ENCODE measurements at places on chromosomes 7 and 10.

DNA sequence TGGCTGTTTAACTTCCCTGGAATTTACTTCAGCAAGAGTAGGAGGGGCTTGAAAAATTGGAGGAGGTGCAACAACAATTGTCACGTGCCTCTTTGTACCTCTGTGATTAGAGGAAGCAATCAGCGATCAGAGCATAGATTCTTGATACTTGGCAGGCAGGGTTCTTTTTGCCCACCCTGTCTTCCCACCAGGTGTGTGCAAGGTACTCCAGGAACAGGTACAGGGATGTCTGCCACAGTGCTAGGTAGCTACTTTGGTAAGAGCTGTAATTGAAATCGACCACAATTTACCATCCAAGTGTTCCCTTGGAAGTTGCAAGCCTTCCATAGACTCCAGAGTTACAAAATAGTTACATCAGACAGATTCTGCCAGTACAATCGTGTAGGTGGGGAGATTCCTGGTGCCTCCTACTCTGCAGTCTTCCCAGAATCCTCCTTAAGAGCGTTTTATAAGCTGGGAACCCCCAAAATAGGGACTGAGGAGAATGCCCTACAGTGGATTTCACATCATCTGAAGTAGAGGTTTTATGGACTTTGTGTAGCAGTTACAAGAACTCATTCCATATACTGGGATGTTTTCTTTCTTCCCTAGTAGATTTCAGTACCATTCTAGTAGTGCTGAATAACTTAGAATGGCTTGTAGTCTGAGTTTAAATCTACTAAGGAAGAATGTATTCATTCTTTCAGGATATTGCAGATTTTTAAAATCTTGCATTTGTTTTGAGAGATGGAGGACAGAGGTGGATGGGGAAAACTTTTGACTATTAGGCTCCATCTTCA is 101.9 kb downstream of the EXOC4 start:
- no peak for DNase-seq

DNA sequence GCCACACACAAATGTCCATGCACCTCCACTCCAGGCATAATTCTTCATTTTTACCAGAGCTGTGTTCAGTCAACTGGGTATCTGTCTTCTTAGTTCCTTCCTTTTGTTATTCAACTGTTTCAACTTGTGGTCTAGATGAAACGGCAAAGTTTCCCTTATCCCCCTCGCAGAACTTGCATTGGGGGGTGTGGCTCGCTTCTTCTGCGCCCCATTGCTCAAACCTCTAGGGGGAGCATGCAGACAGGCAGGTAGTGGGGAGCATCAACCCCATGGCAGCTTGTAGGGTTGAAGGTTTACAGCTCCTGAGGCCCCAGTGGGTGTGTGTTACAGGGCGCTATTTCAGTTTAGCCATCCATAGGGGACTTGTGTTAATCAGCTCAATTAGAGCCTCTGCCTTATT is 38.3 kb upstream of the COBL start:
- no peak for DNase-seq

- no peak for DNase-seq
Observed at GRCh38 chr7:155228894-155229293, 68.8 kb upstream of the INSIG1 start.

DNA sequence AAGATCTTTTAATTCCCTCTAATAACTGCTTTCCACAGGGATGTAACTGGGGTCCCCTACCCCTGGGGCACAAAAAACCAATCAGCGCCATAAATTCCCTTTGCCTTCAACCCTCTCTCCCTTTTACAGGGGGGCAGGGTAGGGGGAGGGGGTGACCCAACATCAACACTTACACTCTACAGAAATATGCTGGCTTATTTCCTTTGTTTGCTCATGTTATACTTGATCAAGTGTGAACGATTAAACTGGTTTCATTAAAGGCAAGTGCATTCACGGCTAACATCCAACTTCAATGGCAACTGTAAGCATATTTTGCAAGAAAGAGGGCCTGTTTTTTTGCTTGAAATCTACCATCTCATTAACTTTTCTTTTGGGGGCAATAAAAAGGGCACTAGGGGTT is 2.9 kb downstream of the CTBP2 start:
- DNase-seq: no peak

DNA sequence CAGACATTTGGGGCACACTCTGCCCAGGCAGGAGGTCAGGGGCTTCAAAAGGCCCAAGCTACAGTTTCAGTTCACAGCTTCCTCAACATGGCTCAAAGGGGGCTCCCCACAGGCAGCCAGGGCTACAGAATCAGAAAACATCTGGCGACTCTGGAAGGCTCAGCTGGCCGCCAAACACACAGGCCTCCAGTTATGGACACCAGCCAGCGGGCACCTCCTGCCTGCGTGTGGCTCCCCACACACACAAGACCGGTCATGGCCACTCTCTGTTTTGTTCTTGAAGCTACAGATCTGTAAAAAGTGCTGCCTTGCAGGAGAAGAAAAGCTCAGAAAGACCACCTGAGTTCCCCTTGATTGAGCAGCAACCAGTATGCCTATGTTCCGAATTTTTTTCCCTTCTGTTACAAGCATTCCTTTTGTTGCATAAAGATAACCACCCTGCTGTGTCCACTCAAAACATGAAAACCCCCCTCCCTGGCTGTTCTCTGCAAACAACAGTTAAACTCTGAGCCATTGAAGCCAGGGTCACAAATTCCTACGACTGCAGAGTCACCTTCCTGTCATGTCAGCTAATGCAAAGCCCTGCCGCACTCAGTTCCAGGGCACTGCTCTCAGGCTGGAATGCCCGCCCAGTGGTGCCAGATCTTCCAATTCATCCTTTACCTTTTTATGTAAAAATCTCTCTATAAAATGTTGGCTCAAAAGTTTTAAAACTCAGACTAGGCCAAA is 33.6 kb downstream of the VSTM4 start:
- DNase-seq: no peak
